ENCODE measurements at places on chromosomes 1 and 21. TPM values are rescaled to one million over a fixed set of nuclear protein-coding genes. Genes with fewer than 3 reads are reported as not detected.

The ERMAP gene
- total RNA-seq = 21.7 TPM

The CYP4Z1 gene
- total RNA-seq = not detected

The ADORA3 gene
- total RNA-seq = not detected

The HIVEP3 gene
- total RNA-seq = 1.8 TPM

The CFHR2 gene
- not detected for total RNA-seq

All from osteoblast (primary cell).